ENCODE measurements at places on chromosomes 2 and 18.

DNA sequence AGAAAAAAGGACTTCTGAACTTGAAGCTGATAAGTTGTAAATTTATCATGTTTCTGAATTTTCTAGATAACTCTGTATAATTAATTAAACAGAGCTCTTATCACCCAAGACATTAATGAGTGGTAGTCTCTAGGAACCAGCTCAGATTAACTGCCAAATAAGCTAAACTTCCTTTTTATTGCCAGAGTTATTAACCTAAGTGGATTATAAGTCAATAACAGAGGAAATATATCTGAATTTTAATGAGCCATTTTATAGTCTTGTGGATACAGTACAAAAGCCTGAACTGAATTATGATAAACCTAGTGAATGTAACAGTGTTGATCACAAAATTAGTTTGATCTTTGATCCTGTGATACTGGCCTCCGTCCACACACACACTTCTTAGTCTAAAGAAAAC is 111.5 kb downstream of the COMMD1 start:
- DNase-seq: no peak

GRCh38 chr2:195683174-195683573 is 26.1 kb downstream of the SLC39A10 start:
- DNase-seq: no peak

DNA sequence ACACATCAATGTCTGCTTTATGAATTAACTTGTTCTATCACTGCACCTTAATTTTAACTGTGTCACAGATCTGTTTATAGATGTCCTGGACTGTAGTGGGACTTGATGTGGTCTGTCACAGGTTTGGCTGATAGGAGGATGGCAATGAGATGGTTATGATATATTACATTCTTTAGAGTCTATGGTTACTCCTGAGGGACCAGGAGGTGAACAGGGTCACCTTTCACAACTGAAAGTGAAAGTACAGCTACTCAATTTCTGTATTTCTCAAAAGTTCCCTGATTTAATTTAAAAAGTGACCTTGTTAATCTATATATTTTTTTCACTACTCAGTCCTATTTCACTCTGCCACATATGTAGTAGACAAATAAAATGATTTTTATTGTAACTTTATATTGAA is 1284.1 kb upstream of the GYPC start:
- DNase-seq: no peak

GRCh38 chr2:24163601-24164000 is 11.3 kb upstream of the FAM228A start:
- DNase-seq: no peak
